ENCODE measurements at places on chromosomes 13 and 19.

DNA sequence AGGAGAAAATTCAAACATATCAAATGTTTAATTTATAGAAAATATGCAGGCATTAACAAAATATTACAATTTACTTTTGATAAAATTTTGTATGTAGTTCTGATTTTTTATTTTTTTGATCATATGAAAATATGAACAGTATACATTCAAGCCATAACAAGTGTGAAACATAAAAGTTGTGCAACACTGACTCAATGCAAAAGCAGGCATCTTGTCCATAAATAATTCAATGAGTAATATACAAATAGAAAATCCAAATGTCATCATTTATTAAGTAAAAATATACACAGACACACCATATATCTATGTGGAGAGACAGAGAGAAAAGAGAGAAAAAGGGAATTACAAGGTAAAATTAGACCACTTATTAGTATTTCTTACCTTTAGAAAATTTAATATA, 1183.9 kb downstream of the SLITRK1 start:
- no peak for DNase-seq

- no peak for DNase-seq
Measured at GRCh38 chr13:40132249-40132648, 476.8 kb downstream of the COG6 start.

GRCh38 chr19:2040647-2041432, 10.2 kb downstream of the MKNK2 start:
- no peak for DNase-seq

GRCh38 chr19:13016245-13016627, 21.0 kb downstream of the NFIX start:
- no peak for DNase-seq

DNA sequence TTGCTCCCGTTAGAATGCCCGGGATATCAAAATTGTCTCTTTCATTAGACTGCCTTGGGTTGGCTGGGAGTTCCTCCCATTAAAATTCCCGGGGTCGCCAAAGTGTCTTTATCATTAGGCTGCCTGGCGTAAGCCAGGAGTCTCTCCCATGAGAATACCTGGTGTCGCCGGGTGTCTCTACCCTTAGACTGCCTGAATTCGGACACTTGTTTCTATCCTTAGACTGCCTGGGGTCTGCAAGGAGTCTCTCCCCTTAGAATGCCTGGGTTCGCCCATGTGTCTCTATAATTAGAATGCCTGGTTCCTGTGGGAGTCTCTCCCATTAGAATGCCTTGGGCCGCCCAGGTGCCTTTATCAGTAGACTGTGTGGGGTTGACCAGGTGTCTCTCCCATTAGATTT, 1538.2 kb downstream of the UQCRFS1 start:
- no peak for DNase-seq

DNA sequence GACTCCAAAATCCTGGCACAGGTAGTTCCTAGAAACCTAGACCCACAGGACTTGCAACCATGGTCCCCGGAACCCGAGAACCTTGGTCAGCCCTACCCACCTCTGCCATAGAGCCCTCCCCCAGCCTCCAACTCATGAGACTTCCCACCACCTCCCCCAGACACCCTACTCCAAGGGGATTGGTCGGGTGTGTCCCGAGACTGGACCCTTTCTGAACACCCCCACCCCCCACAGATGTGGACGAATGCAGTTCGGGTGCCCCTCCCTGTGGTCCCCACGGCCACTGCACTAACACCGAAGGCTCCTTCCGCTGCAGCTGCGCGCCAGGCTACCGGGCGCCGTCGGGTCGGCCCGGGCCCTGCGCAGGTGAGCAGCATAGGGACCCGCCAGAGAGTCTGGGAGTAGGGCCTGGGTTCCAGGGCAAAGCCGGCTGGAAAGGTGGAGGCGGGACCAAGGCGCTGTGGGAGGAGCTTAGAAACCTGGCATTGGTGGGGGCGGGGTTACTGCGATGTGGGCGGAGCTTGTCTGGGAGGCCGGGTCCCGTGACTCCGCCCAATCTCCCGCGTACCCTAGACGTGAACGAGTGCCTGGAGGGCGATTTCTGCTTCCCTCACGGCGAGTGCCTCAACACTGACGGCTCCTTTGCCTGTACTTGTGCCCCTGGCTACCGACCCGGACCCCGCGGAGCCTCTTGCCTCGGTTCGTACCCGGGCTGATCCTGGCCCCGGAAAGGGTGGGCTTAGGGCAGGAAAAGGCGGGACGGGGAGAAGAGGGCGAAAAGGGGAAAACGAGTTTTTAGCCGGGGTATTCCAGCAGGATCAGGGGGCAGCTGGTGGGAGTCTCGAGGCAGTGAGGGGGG, 11.9 kb downstream of the LTBP4 start:
- no peak for DNase-seq

- DNase-seq, result no peak
Measured at GRCh38 chr13:20461481-20461859, 64.2 kb downstream of the CRYL1 start.

DNA sequence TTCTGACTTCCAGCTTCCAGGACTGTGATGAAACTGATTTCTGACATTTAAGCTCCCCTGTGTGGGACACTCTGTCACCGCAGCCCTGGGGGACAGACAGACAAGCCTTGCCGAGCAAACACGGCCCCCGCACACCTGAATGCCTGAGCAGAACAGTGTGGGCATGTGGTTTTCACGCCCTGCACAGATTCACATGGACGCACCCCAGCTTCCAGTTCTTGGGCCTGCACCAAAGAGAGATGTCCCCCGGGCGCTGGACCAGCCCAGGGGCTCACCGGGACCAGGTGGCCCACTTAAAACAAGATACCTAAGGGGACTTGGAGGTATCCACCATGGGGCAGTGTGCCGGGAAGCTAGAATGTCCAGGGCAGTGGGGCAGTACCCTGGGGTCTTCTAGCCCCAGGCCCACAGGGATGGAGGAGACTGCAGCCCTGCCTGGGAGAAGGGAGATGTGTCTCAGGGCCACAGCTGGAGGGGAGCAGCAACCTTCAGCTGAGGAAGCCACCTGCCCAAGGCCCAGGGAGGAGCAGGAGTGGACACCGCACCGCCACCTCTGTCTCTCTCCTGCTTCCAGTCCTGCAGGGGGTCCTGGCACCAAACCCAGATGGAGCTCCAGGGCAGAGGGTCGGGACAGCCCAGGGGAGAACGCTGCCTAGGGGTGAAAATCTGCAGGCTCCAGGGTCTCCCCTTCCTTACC, 50.5 kb downstream of the SOX1 start:
- no peak for DNase-seq

DNA sequence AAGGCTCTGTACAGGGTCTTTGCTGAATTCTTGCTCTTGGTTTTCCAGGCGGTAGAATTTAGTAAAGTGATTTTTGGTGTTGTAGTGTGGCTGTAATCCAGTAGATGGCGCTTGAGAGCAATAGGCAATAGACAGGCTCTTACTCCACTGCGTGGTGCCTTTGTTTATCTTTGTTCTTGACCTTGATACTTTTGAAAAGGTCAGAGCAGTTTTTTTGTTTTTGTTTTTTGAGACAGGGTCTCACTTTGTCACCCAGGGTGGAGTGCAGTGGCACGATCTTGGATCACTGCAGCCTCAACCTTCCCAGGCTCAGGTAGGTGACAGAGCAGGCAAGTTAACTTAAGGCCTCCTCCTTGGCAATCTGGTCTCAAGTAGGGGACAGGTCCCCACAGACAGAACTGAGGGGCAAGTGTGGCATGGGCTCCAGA, 12.2 kb upstream of the LILRA5 start:
- peak; percentile 25 for DNase-seq
